ENCODE measurements at places on chromosomes 3 and 15.

GRCh38 chr3:196220991-196221390 lies 4.7 kb downstream of the SLC51A start:
- H3K4me3 ChIP-seq: no peak overlapping the region
- no peaks in the 10 kb centered on the region for H3K36me3 ChIP-seq
- H3K27me3 ChIP-seq: peaks cover 7% of the 10 kb centered on the region

DNA sequence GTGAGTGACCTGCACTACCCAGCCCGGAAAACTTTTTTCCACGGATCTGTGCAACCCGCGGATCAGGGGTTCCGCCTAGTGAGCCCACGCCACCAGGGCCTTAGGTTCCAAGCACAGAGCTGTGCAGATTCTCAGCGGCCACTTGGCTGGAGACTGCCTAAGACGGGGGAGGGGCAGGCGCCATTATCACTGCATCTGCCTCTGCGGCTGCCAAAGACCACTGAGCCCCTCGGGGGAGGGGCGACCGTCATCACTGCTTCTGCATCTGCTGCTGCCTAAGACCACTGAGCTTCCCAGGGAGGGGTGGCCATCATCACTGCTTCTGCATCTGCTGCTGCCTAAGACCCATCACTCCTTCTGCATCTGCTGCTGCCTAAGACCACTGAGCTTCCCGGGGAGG lies 460.2 kb downstream of the OCA2 start:
- no peaks in the 10 kb centered on the region for H3K4me1 ChIP-seq
- no peaks in the 10 kb centered on the region for H3K27me3 ChIP-seq
- H3K4me3 ChIP-seq: no peak overlapping the region
- no peaks in the 10 kb centered on the region for H3K36me3 ChIP-seq

DNA sequence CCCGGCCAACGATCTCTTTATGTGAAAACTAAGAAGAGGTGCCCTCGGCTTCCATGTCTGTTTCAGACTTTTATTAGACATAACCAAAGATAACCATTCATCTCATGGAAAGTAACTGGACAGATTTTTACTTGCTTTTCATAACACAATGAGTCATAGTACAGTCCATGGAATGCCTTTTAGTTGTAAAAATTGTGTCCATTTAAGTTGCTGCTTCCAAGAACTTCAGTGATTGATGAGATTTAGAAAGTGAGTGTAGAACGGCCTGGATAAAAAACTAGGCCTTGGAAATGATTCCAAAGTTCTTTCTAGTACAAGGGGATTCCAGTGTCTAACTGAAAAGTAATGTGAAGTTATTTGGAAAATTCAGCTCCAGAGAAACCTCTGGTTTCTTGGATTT lies 10.8 kb downstream of the EIF2AK4 start:
- H3K4me3 ChIP-seq: no peak overlapping the region
- no peaks in the 10 kb centered on the region for H3K4me1 ChIP-seq
- H3K36me3 ChIP-seq: peaks cover 83% of the 10 kb centered on the region

DNA sequence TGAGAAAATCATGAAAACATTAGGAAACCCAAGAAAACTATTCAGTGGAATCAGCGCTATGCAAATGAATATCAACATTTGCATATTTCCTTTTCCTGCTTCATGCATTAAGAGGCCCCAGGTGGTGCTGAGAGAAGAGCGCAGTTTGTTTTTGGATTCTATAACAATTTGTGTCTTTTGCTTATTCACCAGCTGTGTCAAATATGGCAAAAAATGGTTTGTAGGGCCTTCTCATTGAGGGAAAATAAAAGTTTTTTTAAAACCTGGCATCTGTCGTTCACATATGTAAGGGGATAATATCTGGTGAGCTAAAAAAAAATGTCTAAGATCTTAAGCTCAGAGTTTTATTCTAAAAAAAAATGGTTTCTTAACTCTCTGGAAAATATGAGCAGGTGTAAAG lies 122.5 kb upstream of the ROBO2 start:
- no peaks in the 10 kb centered on the region for H3K4me1 ChIP-seq
- H3K27ac ChIP-seq: no peak overlapping the region
- H3K4me3 ChIP-seq: no peak overlapping the region
- no peaks in the 10 kb centered on the region for H3K36me3 ChIP-seq
- H3K27me3 ChIP-seq: no peaks in the 10 kb centered on the region
- no peak for DNase-seq

DNA sequence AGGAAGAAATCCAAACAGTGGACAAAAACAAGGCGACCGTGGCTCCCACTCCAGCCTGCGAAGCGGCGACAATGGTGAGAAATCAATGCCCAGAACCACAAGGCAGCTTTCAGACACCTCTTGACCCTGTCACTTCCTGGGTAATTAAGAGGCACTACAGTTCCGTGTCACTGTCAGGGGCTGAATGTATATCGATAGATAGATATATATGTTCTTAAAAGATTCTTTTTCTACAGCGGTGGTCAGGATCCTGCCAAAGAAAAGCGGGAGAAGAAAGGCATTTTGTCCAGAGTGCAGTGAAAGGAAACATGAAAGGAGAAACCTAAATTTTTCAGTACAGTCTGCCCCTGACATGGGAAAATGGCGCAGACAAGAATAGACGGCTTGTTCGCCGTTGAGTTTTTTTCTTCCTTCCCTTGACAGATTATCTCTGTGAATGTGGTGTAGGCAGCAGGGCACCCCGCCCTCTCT lies 56.2 kb upstream of the HES1 start:
- H3K36me3 ChIP-seq: no peaks in the 10 kb centered on the region
- H3K4me1 ChIP-seq: no peaks in the 10 kb centered on the region
- H3K27ac ChIP-seq: no peak overlapping the region
- no peaks in the 10 kb centered on the region for H3K27me3 ChIP-seq

GRCh38 chr3:11539677-11540076 lies 104.0 kb downstream of the VGLL4 start:
- H3K4me3 ChIP-seq: no peak overlapping the region
- H3K36me3 ChIP-seq: no peaks in the 10 kb centered on the region
- no peaks in the 10 kb centered on the region for H3K27me3 ChIP-seq
- H3K27ac ChIP-seq: no peak overlapping the region
- no peak for DNase-seq
- H3K4me1 ChIP-seq: peaks cover 9% of the 10 kb centered on the region

- H3K36me3 ChIP-seq: no peaks in the 10 kb centered on the region
- no peak overlapping the region for H3K27ac ChIP-seq
- DNase-seq: no peak
- H3K4me3 ChIP-seq: no peak overlapping the region
- no peaks in the 10 kb centered on the region for H3K4me1 ChIP-seq
Observed at GRCh38 chr3:138241061-138241460, 54.0 kb downstream of the ARMC8 start.

DNA sequence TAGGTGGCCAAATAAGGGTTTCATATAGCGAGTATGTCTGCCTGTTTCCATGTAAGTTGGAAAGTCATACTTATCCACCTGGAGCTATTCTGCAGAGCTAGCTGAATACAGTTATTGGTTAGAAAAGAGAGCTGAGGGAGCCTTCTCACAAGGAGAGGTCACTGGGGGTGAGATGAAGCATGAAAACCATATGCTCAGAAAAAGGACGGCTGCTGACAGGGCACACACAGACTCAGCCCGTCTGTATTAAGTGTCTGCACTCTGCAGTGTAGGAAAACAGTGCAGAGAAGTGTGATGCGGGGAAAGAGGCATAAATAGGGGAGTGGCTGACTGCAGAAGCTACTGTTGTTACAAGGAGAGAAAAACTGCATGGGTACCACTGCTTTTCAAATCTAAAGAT lies 58.2 kb downstream of the C3orf70 start:
- H3K36me3 ChIP-seq: no peaks in the 10 kb centered on the region
- H3K4me3 ChIP-seq: no peak overlapping the region
- H3K27ac ChIP-seq: no peak overlapping the region
- no peaks in the 10 kb centered on the region for H3K27me3 ChIP-seq
- no peaks in the 10 kb centered on the region for H3K4me1 ChIP-seq
- no peak for DNase-seq

DNA sequence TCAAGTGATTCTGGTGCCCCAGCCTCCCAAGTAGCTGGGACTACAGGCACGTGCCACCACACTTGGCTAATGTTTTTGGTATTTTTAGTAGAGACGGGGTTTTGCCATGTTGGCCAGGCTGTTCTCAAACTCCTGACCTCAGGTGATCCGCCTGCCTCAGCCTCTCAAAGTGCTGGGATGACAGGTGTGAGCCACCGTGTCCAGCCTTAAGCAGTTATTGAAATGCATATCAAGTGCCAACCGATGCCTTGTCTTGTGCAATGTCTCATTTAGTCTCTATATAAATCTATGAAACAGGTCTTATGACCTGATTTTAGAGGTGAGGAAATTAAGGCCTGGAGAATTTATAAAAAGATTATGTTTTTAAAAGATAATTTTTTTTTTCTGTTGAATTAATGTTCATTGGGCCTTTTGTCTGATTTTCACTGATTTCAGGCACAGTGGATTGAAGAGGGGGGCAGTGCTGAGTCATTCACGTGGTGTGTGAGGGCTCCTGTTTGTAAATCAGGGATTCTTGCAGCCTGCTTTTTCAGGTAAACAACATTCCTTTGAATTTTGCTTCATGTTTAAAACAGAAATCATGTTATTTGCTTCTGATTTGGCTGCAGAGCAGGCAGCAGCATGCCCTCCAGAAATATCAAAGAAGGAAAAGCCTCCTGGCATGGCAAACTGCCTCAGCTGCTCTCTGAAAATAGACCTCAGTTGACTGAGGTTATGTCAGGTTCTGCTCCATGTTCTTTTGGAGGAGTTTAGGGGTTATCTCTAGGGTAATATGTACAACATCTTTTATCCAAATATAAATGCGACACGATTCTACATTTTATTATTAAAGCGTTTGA lies 407.0 kb upstream of the RGMA start:
- no peak overlapping the region for H3K27ac ChIP-seq
- H3K27me3 ChIP-seq: no peaks in the 10 kb centered on the region
- no peaks in the 10 kb centered on the region for H3K4me1 ChIP-seq
- H3K4me3 ChIP-seq: no peak overlapping the region

DNA sequence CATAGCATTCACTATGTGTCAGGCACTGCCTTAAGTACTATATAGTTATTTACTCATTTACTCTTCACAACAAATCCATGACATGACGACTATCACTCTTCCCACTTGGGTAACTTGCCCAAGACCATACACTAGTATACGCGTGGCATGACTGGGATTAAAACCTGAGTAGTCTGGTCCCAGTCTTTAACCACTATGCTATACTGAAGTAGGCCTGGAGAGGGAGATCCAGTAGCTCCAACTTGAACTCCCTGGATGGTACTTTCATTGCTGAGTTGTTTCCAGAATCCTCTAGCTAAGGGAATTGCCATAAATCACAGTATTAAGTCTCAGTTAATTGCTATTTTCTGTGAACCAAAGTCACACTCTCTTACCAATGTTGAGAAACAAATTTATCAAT lies 116.2 kb upstream of the LSAMP start:
- no peak overlapping the region for H3K27ac ChIP-seq
- H3K27me3 ChIP-seq: no peaks in the 10 kb centered on the region
- no peaks in the 10 kb centered on the region for H3K4me1 ChIP-seq

GRCh38 chr3:12451481-12451880 lies 32.8 kb upstream of the TSEN2 start:
- no peak overlapping the region for H3K4me3 ChIP-seq
- DNase-seq: no peak
- no peaks in the 10 kb centered on the region for H3K4me1 ChIP-seq
- H3K27me3 ChIP-seq: no peaks in the 10 kb centered on the region
- no peak overlapping the region for H3K27ac ChIP-seq
- no peaks in the 10 kb centered on the region for H3K36me3 ChIP-seq

DNA sequence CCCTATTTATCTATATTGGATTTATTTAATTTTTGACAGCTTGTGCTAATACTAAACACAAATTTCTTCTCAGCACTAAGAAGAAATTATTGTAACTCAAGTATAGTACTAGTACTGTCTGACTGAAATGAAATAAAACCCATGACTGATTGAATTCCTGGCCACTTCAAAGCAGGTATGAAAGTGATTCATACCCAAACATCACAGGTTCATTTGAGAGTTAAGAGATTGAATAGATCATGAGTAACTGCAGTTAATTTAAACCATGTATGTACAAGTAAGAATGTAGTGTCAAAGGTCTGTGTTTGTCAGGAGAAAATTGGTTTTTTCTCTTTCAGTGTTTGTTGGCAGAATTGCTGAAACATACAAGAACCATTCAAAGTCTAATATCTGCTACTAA lies 332.0 kb upstream of the GRM7 start:
- no peaks in the 10 kb centered on the region for H3K36me3 ChIP-seq
- no peaks in the 10 kb centered on the region for H3K4me1 ChIP-seq
- no peaks in the 10 kb centered on the region for H3K27me3 ChIP-seq
- no peak for DNase-seq
- H3K27ac ChIP-seq: no peak overlapping the region

DNA sequence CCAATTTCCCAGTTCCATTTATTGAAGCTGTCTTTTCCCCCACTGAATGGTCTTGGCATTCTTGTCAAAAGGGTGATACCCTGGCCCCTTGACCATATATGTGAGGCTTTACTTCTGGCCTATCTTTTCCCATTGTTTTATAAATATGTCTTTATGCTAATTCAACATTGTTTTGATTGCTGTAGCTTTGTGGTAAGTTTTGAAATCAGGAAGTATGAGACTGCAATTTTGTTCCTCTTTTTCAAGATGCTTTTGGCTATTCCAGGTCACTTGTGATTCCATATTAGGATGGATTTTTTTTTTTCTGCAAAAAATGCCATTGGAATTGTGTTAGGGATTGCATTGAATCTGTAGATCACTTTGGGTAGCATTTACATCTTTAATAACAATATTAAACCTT lies 141.2 kb upstream of the MANF start:
- H3K27me3 ChIP-seq: no peaks in the 10 kb centered on the region
- no peaks in the 10 kb centered on the region for H3K4me1 ChIP-seq
- no peaks in the 10 kb centered on the region for H3K36me3 ChIP-seq
- no peak overlapping the region for H3K27ac ChIP-seq

DNA sequence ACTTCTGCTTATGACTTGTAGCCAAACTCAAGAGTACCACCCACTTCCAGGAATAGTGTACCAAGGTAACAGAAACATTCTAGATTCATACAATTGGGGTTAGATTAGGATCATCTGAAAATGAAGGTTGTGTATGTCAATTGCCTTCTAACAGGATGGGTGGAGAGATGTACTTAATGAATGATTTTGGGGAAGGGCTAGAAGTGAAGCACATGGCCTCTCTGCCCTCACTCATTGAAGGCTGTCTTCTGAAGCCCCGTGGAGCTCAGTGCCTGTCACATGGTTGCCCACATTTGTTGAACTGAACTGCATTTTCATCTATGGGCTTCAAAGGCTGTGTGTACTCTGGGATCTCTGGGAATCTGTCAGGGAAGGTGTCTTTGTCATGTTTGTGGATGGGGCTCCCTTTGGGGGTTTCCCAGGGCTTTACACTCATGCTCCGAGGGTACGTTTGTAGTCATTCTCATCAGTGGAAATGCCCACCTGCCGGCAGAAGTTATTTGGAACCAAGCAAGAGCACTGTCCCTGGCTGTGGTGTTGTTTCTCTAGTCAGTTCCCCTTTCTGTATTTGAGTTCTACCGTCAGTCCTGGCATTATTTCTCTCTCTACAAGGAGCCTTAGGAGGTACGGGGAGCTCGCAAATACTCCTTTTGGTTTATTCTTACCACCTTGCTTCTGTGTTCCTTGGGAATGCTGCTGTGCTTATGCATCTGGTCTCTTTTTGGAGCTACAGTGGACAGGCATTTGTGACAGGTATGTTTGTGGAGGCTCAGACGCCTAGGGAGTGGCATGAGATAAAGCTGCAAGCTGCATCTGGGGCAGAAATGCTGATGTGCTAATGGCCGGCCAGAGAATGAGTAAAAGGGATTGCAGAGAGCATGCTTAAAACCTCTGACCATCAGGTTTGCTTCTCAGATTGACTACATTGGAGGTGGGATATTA lies 22.4 kb downstream of the CD86 start:
- no peak for DNase-seq
- no peak overlapping the region for H3K4me3 ChIP-seq
- peaks cover 7% of the 10 kb centered on the region for H3K4me1 ChIP-seq
